Stomach (tissue), 19 donors: ENCODE measurements at places on chromosomes 2 and 18. TPM values are rescaled to one million over a fixed set of nuclear protein-coding genes. Genes with fewer than 3 reads are reported as not detected.

The EMILIN2 gene
- total RNA-seq, result 8.8 TPM

The STARD6 gene
- total RNA-seq, result not detected

DNA sequence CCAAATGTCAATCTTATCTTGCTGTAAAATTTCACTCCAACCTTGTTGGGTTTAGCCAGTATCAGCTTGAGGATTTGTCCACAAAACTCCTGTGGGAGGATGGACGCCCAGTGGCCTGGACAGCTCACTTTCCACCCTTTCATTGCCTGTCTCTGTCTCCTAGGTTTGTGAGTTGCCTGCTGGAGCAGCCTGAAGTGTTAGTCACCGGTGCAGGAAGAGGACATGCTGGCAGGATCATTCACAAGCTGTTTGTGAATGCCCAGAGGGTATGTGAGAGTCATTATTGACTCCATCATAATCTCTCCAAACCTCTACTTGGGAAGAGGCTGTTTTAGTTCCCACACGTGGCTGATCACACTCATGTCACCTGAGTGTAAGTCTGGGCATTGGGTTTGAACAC lies 112.3 kb downstream of the RAB3GAP1 start:
- H3K27ac ChIP-seq, result no peak overlapping the region
- peaks cover 33% of the 10 kb centered on the region for H3K36me3 ChIP-seq
- peaks cover 13% of the 10 kb centered on the region for H3K4me1 ChIP-seq
- H3K4me3 ChIP-seq, result no peak overlapping the region
- H3K27me3 ChIP-seq, result no peaks in the 10 kb centered on the region
- no peak for DNase-seq

GRCh38 chr18:33264566-33264965 lies 176.0 kb downstream of the CCDC178 start:
- no peak overlapping the region for H3K27ac ChIP-seq
- no peaks in the 10 kb centered on the region for H3K36me3 ChIP-seq
- H3K27me3 ChIP-seq, result no peaks in the 10 kb centered on the region
- H3K4me3 ChIP-seq, result no peak overlapping the region

DNA sequence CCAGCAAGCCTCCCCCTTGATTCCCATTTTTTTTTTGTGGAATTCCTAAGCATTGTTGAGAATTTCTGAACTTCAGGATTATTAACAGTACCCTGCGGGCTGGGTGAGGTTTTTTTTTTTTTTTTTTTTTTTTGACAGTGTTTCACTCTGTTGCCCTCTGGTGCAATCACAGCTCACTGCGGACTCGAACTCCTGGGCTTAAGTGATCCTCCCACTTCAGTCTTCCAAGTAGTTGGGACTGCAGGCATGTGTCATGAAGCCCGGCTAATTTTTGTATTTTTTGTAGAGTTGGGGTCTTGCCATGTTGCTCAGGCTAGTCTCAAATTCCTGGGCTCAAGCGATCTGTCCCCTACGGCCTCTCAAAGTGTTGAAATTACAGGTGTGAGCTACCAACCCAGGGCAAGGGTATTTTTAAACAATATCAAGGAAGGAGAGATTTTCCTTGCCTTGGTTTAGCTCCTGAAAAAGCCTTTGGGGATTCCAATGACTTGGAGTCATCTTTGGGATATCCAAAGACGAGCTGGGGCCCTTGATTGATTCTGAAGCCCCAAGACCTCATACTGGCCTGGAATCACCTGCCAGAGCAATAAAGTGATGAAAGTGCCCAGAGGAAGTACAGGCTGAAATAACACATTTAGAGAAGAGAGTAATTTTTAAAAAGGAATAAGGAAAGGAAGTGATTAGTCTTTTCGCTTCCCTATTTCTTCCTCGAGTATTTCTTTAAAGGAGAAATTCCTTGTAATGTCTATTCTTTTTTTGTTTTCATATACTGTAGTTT lies 240.2 kb downstream of the TGIF1 start:
- H3K36me3 ChIP-seq, result no peaks in the 10 kb centered on the region
- DNase-seq, result no peak
